ENCODE measurements at places on chromosomes 11 and 22. TPM values are rescaled to one million over a fixed set of nuclear protein-coding genes. Genes with fewer than 3 reads are reported as not detected.

DNA sequence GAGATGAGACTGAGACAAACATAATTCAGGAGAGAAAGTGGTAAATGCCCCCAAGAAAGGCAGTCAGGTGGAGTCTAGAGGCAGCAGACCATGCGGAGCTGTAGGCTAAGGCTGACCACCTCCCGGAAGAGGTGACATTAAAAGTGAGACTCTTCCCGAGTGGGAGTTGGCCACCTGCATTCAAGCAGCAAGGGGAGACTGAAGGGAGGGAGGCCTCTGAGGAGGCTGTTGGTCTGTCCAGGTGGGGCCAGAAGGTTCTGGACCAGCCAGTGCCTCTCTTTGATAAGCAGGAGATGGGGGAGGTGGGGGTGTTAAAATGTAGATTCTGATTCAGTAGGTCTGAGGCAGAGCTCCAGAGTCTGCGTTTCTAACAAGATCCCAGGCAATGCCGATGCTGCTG lies 37.5 kb downstream of the CD6 start:
- no peak for ATAC-seq

DNA sequence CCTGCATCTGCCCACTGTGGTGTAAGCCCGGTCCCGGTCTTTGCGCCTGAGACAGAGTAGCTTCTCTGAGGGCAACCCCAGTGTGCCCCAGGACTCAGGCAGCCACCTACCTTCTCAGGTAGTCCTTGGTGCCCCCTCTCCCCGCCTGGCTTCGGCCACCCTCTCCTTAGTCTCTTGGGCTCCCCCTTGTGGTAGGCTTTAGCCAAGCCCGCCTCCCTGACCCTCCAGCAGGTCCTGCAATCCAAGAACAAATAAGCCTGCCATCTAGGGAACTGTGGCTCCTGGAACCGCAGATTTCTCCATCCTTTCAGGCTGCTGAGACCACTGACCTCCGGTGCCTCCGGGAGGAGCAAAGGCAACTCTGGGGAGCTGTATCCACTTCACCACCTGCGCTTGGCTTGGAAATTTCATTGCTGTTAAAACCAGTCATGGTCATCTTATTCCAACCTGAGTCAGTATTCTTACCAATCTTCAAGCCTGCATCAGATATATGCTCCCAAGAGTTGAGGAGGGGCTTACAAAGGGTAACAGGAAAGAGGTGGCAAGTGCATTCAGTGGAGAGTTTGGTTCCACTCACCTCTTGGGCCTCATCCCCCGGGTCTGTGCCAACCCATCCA lies 52.8 kb upstream of the TENM4 start:
- ATAC-seq, result peak; percentile 87

Gene RIMBP3C
- total RNA-seq, result not detected

GRCh38 chr22:23521441-23522113 lies 58.5 kb downstream of the IGLL1 start:
- peak; percentile 89 for ATAC-seq

Gene RAB1B
- total RNA-seq, result 114 TPM

Gene OR51B5
- total RNA-seq, result 0.33 TPM

Gene PDE2A
- total RNA-seq, result 11.1 TPM

Gene TMEM121B
- total RNA-seq, result 3.4 TPM

Gene KRTAP5-10
- total RNA-seq, result 0.66 TPM

GRCh38 chr11:120180551-120181232 lies 30.1 kb upstream of the OAF start:
- peak; percentile 89 for ATAC-seq

- ATAC-seq, result no peak
Observed at GRCh38 chr11:125170001-125170509, 5.5 kb downstream of the PKNOX2 start.

DNA sequence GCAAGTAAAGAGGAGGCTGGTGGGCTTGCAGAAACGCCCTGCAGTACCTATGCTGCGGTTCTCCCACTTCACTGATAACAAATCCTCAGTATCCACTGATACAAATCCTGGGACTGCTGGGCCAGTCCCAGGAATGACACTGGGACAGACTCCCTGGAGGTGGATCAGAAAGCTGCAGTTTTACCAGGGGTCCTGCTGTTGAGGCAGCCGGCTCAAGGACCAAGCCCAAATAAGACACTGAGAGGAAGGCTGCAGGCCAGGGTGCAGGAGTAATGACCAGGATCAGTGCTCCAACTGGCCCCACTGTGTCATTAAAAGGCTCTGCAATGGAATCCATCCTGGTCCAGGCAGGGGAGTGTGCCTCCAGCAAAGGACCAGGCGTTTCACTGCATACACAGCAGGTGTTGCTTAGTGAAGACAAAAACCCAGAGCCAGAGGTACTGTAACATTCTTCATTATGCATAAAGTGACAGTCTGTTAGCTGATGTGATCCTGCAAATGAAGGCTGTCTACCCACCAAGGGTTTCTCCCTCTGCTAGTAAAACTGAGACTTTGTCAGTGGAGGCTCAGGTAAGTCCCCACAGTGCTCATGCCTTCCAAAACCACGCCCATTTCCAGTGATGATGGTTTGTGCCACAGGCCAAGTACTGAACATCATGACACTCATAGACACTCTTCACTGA lies 1.4 kb upstream of the C22orf39 start:
- no peak for ATAC-seq

GRCh38 chr11:11346303-11346702 lies 6.7 kb downstream of the CSNK2A3 start:
- ATAC-seq, result no peak

Gene SYCE3
- total RNA-seq, result not detected

GRCh38 chr22:40193429-40194421 lies 16.0 kb downstream of the TNRC6B start:
- peak; percentile 9 for ATAC-seq

GRCh38 chr11:75938543-75938942 lies 123.5 kb downstream of the UVRAG start:
- no peak for ATAC-seq

GRCh38 chr11:44507896-44508445 lies 57.5 kb upstream of the CD82 start:
- ATAC-seq, result no peak

DNA sequence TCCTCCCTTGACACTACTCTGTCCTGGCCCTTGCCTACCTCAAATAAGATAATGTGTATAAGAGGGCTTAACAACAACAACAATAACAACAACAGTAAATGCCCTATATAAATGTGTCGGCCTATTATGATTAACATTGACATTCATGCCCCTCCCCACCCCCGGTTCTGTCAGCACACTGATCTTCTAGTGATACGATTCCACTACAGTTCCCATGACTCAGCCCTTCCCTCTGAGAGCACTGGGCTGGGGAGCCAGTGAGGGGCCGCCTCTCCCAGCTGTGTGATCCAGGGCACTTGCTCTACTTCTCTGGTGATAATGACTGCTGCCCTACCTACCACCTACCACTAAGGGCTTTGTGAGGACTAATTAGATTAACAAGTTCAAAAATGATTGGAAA lies 92.2 kb upstream of the PHOX2A start:
- no peak for ATAC-seq

Gene SLC22A12
- total RNA-seq, result 0.62 TPM

Gene MS4A4E
- not detected for total RNA-seq

Gene KCNQ1OT1
- 1.6 TPM for total RNA-seq

- ATAC-seq, result no peak
Observed at GRCh38 chr11:33072465-33072864, 33.1 kb downstream of the TCP11L1 start.

DNA sequence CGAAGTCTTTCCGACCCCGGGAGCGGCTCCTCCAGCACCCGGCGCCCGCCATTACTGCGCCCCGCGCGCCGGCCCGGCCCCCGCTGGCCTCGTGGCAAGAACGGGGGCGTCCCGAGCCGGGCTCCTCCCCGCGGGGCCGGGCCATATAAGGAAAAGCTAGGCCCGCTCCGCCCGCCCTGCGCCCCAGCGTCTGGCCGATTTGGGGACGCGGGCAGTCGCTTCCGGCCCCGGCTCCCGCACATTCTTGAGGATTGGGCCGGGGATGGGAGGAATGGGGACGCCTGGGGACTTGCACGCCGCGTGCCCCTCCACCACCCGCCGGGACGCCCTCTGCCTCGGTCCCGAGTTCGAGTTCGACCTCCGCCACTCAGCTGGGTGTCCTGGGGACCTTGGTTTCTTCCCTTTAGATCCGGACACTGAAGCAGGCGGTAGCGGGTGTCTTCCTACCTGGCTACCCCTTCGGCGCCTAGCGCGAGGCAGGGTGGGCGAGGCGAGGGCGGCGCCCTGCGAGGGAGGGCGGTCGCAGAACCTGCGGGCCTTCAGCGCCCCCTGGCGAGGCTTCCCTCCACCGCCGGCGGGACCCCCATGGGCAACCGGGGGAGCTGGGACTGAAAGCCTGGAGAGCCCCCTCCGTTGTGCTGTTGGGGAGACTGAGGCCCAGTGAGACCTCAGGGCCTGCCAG lies 3.8 kb downstream of the SMTN start:
- ATAC-seq, result peak; percentile 70

Gene OR5AL1
- not detected for total RNA-seq

DNA sequence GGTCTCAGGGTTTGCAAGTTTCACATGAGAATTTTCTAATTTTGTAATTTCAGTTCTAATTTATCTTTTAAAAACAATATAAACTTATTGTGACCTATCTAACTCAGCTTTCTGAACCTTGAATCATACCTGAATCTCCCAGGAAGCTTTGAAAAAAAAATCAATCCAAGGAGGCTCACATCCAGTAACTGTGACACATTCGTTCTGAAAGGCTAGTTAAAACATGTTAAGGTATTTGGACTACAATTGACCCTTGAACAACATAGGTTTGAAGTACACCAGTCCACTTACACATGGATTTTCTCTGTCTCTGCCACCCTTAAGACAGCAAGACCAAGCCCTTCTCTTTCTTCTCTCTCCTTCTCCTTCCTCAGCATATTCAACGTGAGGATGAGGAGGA lies 40.0 kb downstream of the DDI1 start:
- no peak for ATAC-seq

DNA sequence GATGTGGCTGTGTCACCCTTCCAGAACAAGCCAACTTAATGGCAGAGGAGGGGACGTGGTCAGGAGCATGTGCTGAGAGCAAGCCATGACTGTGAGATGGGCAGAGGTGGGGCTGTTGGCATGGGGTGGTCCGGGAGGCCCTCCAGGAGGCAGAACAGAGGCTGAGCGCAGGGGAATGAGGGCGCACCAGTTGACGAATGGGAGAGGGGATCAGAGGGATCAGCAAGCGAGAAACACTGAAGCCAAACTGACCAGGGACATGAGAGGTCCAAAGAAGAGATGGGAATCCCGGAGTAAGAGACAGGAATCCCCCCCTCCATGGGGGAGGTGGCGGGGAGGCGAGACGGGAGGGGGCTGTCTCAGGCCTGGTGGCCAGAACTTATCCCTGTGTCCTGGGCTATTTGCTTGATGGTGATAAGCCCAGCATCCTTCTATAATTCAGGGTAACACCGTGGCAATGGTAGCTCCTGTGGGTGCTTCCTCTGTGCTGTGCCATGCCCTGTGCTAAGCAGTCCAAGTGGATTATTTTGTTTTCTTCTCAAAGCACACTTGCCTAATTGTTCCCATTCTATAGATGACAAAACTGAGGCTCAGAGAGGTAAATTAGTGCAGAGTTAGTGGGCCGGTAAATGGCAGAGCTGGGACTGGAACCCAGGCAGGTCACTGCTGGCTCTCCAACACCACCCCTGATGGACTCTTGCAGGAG lies 83.4 kb upstream of the SHISAL1 start:
- no peak for ATAC-seq

- ATAC-seq, result no peak
Observed at GRCh38 chr22:50059881-50060262, 1.8 kb upstream of the TTLL8 start.

Gene OR8B2
- 0.66 TPM for total RNA-seq

DNA sequence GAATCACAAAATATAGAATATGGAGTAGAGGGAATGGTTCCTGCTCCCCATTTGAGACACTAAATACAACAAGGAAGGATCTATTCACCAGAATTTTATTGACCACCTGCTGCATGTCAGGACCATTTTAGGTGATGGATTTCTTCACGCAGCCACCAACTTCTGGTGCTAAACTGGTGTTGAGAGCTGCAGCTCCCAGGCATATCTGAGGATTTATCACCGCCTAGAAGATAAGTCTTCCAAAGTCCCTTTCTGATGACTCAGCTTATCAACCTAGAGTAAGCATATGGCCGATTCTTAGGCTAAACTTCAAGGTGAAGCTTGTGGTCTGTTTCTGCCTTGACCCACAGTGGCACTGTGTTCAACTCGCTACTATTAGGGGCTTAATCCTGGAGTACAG lies 6.7 kb downstream of the DDI1 start:
- no peak for ATAC-seq

DNA sequence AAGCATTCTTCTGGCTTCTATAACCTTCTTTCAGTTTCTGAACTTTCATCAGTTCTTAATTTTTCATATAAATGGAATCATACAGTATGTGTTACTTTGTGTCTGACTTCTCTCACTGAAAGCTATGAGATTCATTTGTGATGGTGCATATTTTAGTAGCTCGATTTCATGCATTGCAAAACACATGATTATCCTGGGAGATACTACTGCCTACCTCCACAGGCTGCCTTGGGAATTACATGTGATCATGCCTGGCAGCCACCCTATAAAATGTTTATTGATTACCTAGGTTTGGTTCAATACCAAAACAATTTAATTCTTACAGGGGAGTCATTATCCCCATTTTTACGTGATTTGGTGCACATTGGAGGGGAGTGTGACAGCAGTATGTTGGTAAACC lies 34.1 kb upstream of the PAK1 start:
- no peak for ATAC-seq

GRCh38 chr22:42704896-42705295 lies 15.8 kb downstream of the A4GALT start:
- no peak for ATAC-seq

GRCh38 chr11:32387411-32387810 lies 47.9 kb downstream of the WT1 start:
- ATAC-seq, result no peak

GRCh38 chr11:14641801-14642200 lies 1.8 kb upstream of the PDE3B start:
- ATAC-seq, result no peak

Gene MFRP
- total RNA-seq, result 0.73 TPM

GRCh38 chr11:127395034-127395433 lies 394.5 kb upstream of the KIRREL3 start:
- no peak for ATAC-seq

GRCh38 chr22:35074583-35074982 lies 8.6 kb downstream of the ISX start:
- ATAC-seq, result no peak

- ATAC-seq, result no peak
Observed at GRCh38 chr22:37146051-37146385, 3.7 kb downstream of the IL2RB start.

DNA sequence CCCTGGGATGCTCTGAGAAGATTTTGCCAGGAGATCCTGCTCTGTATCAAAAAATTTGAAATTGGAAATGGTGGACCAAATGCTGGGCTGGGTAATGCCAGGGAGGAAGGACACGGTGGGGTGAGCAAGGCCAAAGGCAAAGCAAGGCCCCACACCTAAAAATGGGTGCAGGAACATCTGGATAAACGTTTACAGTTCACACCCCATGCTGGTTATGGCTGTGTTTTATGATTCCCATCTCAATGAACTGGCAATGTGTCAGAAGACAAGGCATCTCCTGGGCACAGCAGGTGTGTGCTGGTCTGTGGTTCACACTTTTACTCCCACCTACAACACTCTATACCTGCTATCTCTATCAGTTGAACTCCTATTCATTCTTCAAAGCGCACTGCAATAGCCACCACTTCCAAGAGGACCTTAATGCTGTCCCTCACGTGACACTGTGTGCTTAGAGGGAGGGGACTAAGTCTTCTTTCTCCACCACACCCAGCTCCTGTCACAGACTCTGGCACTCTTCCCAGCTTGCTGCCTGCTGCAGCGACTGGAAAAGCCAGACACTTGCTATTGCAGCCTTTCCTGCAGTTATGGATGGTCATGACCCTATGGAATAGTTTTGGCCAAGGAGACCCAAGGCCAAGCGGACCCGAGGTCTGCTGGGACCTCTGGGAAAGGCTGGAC lies 277.5 kb downstream of the CTTN start:
- ATAC-seq, result peak; percentile 63

- ATAC-seq, result no peak
Observed at GRCh38 chr22:49523374-49524008, 304.2 kb downstream of the BRD1 start.
